Activated CD4-positive, alpha-beta T cell treated with anti-CD3 and anti-CD28 coated beads, Interleukin-2, amount 10 ng/mL, durations not matched to agents 24 days and 14 days (primary cell): ENCODE measurements at places on chromosomes 4 and X. TPM values are rescaled to one million over a fixed set of nuclear protein-coding genes. Genes with fewer than 3 reads are reported as not detected.

DNA sequence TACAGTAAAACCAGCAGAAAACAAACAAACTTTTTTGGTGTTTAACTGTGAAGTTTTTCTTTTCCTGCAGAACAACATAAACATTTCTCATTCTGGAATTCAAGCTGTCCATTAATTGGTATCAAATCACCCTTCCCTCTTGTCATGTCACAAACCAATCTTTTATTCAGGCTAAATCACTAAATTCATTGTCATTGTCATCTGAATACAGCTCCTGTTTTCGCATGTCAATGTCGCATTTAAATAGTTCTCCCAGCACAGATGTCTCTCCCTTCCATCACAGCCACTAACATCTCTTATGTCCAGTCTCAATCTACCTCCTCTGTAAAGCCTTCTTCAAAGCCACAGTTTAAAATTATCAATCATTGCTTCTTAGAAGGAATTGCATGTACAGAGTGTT lies 192.1 kb upstream of the PCDH10 start:
- no peaks in the 10 kb centered on the region for H3K4me1 ChIP-seq
- H3K4me3 ChIP-seq = no peak overlapping the region
- H3K36me3 ChIP-seq = no peaks in the 10 kb centered on the region
- no peaks in the 10 kb centered on the region for H3K27me3 ChIP-seq

ATXN3L gene
- not detected in 2 replicates for total RNA-seq

RBM41 gene
- 15.7 and 16.2 TPM in 2 replicates for total RNA-seq

DNA sequence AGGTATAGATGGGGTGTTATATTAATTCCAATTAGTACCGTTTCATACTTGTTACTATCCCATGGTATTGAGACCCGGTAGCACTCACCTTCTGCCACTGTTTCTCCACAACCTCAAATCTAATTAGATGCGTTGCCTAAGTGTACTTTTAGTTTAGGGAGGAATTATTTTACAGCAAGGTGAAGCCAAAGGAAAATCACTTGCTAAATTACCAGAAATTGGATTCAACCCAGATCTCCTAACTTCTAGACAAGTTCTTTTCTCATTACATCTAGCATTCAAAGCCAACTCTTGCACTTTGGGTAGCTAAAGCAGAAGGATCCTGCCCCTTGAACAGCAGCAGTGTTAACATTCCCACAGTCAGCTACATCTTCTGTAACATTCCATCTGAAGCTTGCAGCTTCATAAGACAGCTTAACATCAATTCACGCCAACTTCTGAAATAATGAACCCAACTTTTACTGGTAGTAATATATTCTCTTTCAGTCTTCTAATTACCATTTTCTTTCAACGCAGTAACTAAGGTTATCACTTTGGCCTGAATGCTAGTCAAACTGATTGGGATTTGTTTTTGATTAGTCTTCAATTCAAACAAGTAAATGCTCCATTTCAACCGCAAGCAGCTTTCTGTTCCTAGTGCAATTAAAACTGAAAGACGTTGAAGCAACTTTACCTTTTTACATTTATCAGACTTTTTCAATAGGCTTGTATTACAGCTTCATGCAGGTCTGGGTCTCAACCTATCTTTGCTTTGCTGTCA lies 934 bp upstream of the SEC31A start:
- peak overlapping the region; percentile 90 for H3K27ac ChIP-seq
- peak overlapping the region; percentile 88 for H3K4me3 ChIP-seq
- H3K4me1 ChIP-seq = peaks cover 39% of the 10 kb centered on the region

ADGRA3 gene
- total RNA-seq = 23.0 and 23.1 TPM in 2 replicates

DNA sequence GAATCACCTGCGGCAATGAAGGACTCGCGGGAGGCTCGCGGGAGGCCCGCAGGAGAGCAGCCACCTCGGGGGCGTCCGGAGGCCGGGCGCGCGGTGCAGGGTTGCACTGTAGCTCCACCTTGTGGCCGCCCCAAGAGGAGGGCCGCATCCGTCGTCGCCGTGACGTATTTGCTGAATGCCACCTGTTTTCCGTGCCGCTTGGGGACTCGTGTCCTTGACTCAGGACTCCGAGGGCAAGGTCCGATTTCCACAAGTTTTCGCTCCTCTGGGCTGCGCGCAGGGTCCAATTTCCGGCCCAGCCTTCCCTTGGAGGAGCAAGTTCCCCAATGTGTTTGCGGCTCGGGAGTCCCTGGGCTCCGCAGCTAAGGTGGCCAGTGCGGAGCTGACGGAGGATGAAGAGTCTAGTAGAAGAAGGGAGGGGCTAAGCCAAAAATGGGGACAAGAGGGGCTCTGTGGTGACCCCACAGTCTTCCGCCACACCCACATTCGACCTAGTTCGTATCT lies 10.7 kb upstream of the DLG3 start:
- DNase-seq = peak; percentile 92
- peaks cover 30% of the 10 kb centered on the region for H3K4me1 ChIP-seq
- peak overlapping the region; percentile 93 for H3K4me3 ChIP-seq
- peaks cover 6% of the 10 kb centered on the region for H3K27me3 ChIP-seq
- no peaks in the 10 kb centered on the region for H3K36me3 ChIP-seq

- no peaks in the 10 kb centered on the region for H3K4me1 ChIP-seq
- H3K27ac ChIP-seq = no peak overlapping the region
- no peak for DNase-seq
- H3K27me3 ChIP-seq = peaks cover 16% of the 10 kb centered on the region
- no peak overlapping the region for H3K4me3 ChIP-seq
- H3K36me3 ChIP-seq = no peaks in the 10 kb centered on the region
Observed at GRCh38 chr4:153741541-153741940, 18.3 kb downstream of the RNF175 start.

MGAT4D gene
- not detected in 2 replicates for total RNA-seq

- peaks cover 22% of the 10 kb centered on the region for H3K4me1 ChIP-seq
- no peak overlapping the region for H3K4me3 ChIP-seq
- no peak overlapping the region for H3K27ac ChIP-seq
- H3K36me3 ChIP-seq = no peaks in the 10 kb centered on the region
Observed at GRCh38 chr4:5827108-5828004, 65.5 kb downstream of the CRMP1 start.

GATA1 gene
- not detected in 2 replicates for total RNA-seq

- H3K4me3 ChIP-seq = no peak overlapping the region
- H3K27me3 ChIP-seq = peaks cover 10% of the 10 kb centered on the region
- peaks cover 2% of the 10 kb centered on the region for H3K36me3 ChIP-seq
- peak; percentile 45 for DNase-seq
- no peak overlapping the region for H3K27ac ChIP-seq
- H3K4me1 ChIP-seq = no peaks in the 10 kb centered on the region
Observed at GRCh38 chr4:2091990-2092668, 33.0 kb downstream of the NAT8L start.

MAGEA8 gene
- not detected in 2 replicates for total RNA-seq

GRCh38 chr4:113919611-113920010 lies 59.8 kb downstream of the ARSJ start:
- no peaks in the 10 kb centered on the region for H3K36me3 ChIP-seq
- no peaks in the 10 kb centered on the region for H3K4me1 ChIP-seq
- H3K27ac ChIP-seq = no peak overlapping the region
- H3K27me3 ChIP-seq = no peaks in the 10 kb centered on the region
- H3K4me3 ChIP-seq = no peak overlapping the region
- DNase-seq = no peak

JCHAIN gene
- not detected in 2 replicates for total RNA-seq

GRCh38 chrX:44971674-44972073 lies 98.7 kb downstream of the KDM6A start:
- H3K4me1 ChIP-seq = peaks cover 16% of the 10 kb centered on the region
- no peak overlapping the region for H3K27ac ChIP-seq
- no peak overlapping the region for H3K4me3 ChIP-seq
- DNase-seq = no peak
- no peaks in the 10 kb centered on the region for H3K27me3 ChIP-seq

PDE6B gene
- total RNA-seq = 9.0 and 14.5 TPM in 2 replicates

DNA sequence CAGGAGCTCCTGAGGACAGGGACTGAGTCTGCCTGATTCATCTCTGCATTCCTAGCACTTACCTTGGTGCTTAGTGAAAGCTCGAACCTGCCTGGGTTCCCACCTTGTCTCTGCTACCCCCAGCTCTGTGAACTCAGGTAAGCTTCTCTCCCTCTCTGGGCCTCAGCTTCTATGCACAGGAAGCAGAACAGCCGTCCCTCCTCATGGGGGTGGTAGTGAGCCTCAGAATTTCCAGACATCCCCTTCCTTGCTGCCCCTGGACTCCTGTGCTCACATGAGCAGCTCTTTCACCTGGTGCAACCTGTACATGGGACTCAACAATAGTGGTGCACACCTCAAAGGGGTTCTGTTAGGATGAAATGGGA lies 50.8 kb downstream of the HTRA3 start:
- H3K4me3 ChIP-seq = no peak overlapping the region
- H3K27ac ChIP-seq = no peak overlapping the region
- no peaks in the 10 kb centered on the region for H3K4me1 ChIP-seq

GPC3 gene
- total RNA-seq = 0.21 and 0.40 TPM in 2 replicates

WWC2 gene
- total RNA-seq = 0.40 and 0.45 TPM in 2 replicates

TEC gene
- total RNA-seq = 2.7 and 3.0 TPM in 2 replicates

NDNF gene
- 0.14 TPM in 1 of 2 replicates, not detected in the other for total RNA-seq

GRCh38 chr4:54367059-54367458 lies 138.0 kb downstream of the PDGFRA start:
- no peak overlapping the region for H3K4me3 ChIP-seq
- no peaks in the 10 kb centered on the region for H3K36me3 ChIP-seq
- no peak overlapping the region for H3K27ac ChIP-seq
- no peaks in the 10 kb centered on the region for H3K27me3 ChIP-seq

DNA sequence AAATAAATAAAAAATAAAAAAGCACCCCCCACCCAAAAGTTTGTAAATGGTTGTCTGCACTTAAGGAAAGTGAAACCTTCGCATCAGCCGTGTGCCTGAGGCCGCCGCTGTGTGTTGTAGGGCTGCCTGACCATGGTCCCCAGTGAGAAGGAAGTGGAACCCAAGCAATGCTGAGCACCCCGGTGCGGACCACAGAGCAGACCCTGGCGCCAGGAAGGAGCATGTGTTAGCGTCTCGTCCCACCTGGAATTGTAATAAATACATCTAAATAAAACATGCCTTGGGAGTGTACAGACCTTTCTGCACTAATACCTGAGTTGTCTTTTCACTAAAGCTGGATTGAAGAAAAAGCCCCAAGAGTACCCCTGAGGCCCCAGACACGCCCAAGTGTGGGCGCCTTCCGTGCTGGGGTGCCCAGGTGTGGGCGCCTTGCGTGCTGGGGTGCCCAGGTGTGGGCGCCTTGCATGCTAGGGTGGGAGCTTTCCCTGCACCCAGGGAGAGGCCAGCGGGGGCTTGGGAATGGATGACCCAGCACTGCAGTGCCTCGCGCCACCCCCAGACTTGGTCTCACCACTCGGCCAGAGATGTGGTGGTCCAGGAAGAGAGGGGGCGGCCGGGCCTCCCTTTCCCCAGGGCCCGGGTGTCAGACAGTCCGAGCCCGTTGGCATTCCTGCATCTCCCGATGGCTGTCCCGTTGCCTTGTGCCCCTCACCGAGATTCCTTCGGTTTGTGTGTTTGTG lies 33.7 kb downstream of the HTT-AS start:
- peaks cover 10% of the 10 kb centered on the region for H3K27me3 ChIP-seq
- H3K4me3 ChIP-seq = peak overlapping the region; percentile 86
- H3K27ac ChIP-seq = peak overlapping the region; percentile 89
- peaks cover 4% of the 10 kb centered on the region for H3K36me3 ChIP-seq

ERAS gene
- not detected in 2 replicates for total RNA-seq

- DNase-seq = no peak
- H3K36me3 ChIP-seq = no peaks in the 10 kb centered on the region
- no peaks in the 10 kb centered on the region for H3K4me1 ChIP-seq
Observed at GRCh38 chrX:112521676-112522075, 158.1 kb downstream of the LHFPL1 start.
